WTC11 (cell line): ENCODE measurements at places on chromosomes 3 and 15. TPM values are rescaled to one million over a fixed set of nuclear protein-coding genes. Genes with fewer than 3 reads are reported as not detected.

The ITPR1 gene
- 10.3 to 11.8 TPM (median 11.6 TPM) in 3 replicates for total RNA-seq

The PLCB2 gene
- total RNA-seq = 14.2 to 18.5 TPM (median 15.2 TPM) in 3 replicates

The KAT2B gene
- 1.4 to 2.7 TPM (median 2.0 TPM) in 3 replicates for total RNA-seq

The ZPLD1 gene
- total RNA-seq = not detected in 3 replicates

The SPINK8 gene
- total RNA-seq = not detected in 3 replicates

The TMC3 gene
- total RNA-seq = not detected in 3 replicates

The SUCNR1 gene
- not detected in 3 replicates for total RNA-seq

The FMN1 gene
- 3.6 to 4.5 TPM (median 4.1 TPM) in 3 replicates for total RNA-seq

DNA sequence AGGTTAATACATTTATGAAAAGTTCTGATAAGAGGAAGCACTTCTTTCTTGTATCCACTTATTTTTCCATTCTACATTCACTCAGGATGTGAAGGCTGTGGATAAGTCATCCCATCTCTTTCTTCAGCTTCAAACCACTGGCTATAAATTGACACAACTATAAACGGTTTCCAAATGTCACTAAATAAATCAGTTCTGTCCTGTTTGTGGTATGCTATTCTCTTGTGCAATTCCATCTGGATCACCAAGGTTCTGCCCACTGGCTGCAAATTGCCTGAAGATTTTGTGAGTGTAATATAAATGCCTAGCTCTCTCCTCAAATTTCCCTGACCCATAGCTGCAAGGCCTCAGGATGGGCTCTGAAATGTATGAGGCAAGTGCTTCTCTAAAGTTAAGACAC is 7.1 kb upstream of the LMOD3 start:
- DNase-seq = no peak

- DNase-seq = no peak
Measured at GRCh38 chr3:51422211-51422610, 31.1 kb downstream of the RBM15B start.

GRCh38 chr3:13358051-13358450 is 62.1 kb downstream of the NUP210 start:
- no peak for DNase-seq

GRCh38 chr3:141243271-141243707 is 11.7 kb downstream of the PXYLP1 start:
- no peak for DNase-seq

GRCh38 chr3:58190882-58191281 is 19.9 kb downstream of the DNASE1L3 start:
- no peak for DNase-seq

DNA sequence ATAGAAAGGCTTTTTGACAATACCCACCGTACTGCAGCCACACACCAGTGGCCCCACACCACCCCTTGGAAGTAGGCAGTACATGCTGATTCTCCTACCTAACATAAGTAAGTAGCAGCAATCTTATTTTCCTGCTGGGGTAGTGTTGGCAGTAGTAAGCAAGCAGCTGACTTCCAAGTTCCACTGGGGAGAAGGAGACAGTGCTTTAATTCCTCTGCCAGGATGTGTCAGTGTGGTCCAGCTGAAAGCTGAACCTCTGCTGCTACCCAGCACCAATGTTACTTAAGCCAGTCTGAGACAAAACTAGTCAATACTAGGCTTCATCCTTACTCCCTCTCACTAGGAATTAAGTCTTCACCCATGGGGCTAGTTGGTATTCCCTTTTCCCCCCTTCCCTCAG is 74.7 kb downstream of the DZIP3 start:
- no peak for DNase-seq

DNA sequence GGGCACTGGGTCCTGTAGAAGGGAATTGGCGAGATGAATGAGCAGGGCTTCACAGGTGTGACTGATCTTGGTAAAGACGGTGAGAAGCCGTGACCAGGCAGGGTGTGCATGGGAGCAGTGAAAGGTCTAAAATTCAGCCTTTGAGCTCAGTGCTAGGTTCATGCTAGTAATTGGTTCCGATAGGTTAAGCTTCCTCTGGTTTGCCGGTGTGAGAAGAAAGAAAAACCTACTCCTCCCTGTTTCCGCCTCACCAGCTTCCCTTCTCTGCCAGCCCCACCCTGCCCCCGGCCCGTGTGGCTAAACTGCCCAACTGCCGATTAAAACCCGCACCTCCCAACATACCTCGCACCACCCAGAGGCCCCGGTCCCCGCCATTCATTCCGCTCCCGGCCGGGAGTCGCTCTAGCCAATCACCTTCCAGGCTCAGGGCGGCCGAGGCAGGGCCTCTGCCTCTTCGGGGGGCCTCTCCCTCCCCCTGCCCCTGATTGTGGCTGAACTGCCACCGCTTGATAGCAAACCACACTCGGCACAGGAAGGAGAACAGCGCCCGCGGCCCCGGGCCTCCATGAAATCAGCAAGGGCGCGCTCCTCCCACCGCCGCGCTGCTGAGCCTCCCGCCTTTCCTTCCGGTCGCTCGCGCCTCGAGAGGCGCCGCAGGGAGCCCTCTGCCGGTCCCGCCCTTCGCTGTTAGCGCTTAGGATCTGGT is 7.3 kb upstream of the NRROS start:
- DNase-seq = peak; percentile 88

DNA sequence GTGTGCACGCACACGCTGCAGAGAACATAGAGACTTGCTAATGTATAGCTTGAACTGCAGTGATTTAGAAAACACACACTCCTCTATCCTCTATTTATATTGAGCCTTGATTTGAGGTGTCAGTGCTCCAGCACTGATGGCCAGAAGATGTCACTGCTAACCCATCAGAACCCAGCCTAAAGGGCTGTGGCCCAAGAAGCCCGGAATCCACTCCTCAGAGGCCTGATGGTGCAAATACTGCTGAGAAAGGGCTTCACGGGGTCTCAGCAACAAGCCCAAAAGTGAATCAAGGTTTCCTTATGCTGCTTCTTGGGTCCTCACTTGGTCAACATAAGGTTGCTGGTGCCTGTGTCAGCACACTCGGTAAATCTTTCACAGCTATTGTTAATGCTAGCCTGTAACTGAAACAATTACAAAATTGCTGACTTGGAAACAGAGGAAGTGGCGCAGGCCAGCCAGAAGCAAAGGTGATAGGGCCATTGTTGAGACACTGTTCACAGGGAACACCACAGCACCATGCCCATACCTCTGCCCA is 60.3 kb downstream of the HEG1 start:
- peak; percentile 69 for DNase-seq

DNA sequence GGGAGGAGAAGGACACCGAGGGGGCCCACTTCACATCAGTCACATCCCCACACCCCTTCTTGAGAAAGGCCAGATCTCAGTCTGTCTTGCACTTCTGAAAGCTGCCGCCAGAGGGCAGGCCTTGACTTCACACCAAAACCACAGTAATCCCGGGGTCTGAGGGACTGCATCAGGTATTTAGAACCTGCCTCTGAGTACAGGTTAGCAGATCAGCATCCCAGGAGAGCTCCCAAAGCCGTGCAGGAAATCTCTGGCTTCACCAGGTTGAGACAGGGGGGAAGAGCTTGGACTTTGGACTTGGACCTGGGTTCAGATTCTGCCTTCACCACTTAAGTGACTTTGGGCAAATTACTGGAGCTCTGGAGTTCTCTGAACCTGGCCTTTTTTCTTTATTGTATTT is 50.3 kb downstream of the LHFPL4 start:
- peak; percentile 95 for DNase-seq

- DNase-seq = no peak
Measured at GRCh38 chr3:31754575-31755278, 222.0 kb downstream of the STT3B start.

DNA sequence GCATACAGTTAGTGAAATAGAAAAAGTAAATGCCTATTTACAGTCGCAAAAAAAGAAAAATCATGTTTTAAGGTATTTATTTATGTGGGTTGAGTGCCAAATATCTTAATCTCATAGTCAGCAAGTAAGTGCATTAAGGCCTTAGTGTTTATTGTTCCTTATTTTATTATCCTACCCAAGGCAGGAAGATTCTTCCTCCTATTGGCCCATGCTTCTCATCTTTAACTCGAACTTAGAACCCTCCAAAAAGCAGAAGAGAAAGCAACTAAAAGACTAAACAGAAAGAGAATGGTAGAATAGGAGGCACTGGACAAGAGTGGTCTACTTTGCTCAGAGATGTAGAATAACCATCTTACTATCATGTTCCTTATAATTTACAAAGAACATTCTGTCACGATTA is 7.5 kb downstream of the RFX7 start:
- no peak for DNase-seq

DNA sequence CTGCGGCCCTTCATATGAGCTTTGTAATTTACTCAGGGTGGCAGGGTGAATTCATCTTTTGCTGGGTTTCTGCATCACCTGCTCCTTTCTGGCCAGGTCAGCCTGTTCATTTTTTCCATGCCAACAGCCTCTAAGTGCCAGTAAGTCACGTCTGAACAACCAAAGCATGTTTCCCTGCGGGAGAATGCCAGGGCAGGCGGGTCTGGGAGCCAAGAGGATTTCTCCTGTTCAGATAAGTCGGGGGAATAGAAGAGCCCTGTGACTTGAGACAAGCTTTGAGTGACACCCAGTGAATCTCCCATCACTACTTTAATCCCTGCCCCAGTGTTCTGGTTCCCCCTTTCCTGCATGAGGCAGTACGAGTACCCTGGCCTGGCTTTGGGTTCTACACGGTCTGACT is 153.1 kb downstream of the PGPEP1L start:
- no peak for DNase-seq

DNA sequence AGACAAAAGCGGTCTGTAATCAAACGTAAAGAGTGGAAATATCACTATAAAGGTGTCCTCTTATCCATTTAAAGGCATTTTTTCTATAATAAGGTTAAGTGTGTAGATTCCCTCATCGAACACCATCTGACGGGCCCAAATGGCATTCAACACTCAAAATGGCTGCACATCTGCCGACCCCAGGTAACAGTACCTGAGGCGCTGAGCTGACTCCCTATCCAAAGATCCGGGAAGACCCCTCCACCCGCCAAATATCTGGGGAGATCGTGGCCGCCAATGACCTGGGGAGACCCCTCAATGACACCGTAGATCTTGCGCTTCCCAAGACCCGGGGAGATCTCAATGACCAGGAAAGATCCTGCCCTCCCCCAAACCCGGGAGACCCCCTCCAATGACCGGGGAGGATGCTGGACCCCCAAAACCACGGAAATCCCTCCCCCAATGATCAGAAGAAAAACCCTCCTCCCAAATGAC is 476 bp downstream of the IP6K2 start:
- peak; percentile 29 for DNase-seq

DNA sequence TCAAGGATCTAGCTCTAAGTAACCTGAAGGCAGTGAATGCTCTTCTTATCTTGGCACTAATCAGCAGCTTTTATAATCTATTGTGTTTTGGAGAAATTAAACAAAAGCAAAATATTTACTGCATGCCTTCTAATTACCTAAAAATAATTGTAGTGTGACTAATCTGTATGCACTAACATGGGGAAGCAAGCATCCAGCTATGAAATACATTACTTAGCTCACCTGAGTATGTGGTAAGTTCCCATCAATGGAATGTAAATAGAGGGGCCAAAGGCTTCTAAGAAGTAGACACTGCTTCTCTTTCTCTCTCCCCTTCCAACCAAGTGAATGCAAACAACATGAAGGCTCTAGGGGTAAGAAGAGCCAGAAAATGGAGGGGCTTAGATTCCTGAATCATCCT is 165.6 kb downstream of the STAG1 start:
- no peak for DNase-seq

DNA sequence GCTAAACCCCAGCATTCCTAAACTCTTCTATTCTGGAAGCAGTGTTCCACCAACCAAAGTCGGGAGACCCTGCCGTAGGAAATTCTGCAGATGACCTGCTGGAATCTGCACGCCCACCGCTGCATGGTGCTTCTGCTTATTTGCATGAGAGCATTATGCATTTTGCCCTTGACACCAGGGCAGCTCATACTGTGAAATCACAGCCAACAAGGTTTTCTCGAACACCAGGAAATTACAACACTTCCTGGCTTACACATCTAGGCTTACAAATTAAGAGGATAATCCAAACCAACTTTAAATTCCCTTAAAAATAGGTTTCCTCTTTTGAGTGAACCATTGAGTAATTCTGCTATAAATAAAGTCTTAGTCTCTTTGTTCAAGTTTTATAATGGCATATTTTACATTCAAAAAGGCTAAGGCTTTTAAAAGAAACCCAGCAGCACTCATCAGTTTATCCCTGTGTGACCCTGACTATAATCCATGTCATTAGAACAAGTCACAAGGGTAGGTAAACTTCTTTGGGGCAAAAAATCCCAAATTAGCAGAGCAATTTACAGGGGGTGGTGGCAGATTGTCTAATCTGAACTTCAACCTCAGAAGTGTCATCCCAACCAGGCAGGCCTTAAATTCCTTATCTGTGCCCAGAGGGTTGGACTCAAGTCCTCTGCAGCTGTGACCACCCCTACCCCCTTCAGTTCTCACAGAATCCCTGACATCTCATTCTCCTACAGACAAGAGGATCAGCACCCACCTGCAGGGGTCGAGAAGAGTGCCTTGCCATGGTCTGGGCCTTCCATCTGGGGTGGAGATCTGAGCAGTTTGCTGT is 33.5 kb upstream of the RBP1 start:
- DNase-seq = no peak
